Large intestine (tissue), 12 donors: ENCODE measurements at places on chromosomes 16 and 17. TPM values are rescaled to one million over a fixed set of nuclear protein-coding genes. Genes with fewer than 3 reads are reported as not detected.

GRAPL gene
- 3.4 TPM for polyA plus RNA-seq

SERPINF2 gene
- polyA plus RNA-seq = 14.3 TPM

NXPH3 gene
- polyA plus RNA-seq = 0.52 TPM

CRYBA1 gene
- polyA plus RNA-seq = not detected

KRT39 gene
- not detected for polyA plus RNA-seq

GPRC5B gene
- polyA plus RNA-seq = 46.8 TPM

MEIOC gene
- 0.55 TPM for polyA plus RNA-seq

SMIM5 gene
- 19.6 TPM for polyA plus RNA-seq

TBCD gene
- polyA plus RNA-seq = 81.9 TPM

IL21R gene
- 0.39 TPM for polyA plus RNA-seq

GSE1 gene
- 94.9 TPM for polyA plus RNA-seq

ZP2 gene
- 0.27 TPM for polyA plus RNA-seq

TOM1L1 gene
- 107 TPM for polyA plus RNA-seq

PRAC1 gene
- polyA plus RNA-seq = not detected

GRCh38 chr17:30600830-30601494, 123.8 kb downstream of the GOSR1 start:
- DNase-seq = peak; percentile 3

- no peak for DNase-seq
Observed at GRCh38 chr17:80315517-80316182, 55.0 kb downstream of the RNF213 start.

DNA sequence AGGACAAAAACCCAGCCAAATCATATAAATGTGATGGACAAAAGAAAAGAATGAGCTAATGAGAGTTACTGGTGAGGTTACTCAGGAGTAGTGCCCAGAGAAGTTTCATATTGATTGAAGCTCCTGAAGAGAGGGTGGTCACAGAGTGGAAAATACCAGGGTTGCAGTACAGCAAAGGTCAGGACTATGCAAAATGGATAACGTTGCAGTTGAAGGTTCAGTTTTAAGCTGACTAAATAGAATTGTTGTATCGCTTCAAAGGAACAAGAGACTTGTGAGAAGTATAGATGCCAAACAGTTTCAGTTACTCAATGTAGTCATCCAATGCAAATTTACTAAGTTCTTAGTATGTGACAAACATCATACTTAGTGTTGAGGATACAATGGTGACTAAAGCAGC, 47.1 kb downstream of the ABCA8 start:
- DNase-seq = no peak

GRCh38 chr16:47162670-47163420, 19.1 kb upstream of the NETO2 start:
- DNase-seq = no peak

DNA sequence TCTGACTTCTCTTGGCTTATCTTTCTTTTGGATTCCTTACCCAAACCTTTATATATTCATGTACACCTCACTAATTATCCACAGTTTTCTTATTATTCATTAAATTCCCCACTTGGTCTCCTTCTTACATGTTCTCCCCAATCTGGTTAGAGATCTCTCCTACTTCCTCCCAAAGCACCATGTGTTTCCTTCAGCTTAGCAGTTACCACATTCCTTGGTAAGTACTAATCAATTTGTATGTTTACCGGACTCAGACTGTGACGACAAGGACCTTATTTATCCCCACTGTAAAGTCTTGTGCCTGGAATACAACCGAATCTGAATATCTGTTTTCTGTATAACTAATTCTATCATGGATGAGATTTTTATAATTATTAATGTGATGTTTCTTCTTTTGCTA, 389.5 kb downstream of the KCNJ2 start:
- DNase-seq = no peak

- DNase-seq = no peak
Observed at GRCh38 chr16:85785927-85786326, 13.4 kb downstream of the EMC8 start.

DNA sequence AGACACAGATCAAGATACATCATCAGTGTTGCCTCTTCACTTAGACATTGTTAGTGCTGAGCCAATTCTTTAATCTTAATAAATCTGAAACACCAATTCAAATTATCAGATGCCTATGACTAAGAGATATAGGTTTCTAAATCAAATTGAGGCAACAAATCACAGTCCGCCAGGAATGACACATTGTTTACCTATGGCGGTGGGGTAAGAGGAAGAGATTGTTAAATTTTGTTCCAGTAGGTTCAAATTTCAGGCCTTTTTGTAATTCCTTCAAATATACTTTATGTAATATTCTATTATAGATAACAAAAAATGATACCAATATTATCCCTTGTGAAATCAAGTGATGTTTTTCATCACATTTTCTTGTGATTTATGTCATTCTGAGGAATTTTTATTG, 145.9 kb downstream of the CDH8 start:
- no peak for DNase-seq

DNA sequence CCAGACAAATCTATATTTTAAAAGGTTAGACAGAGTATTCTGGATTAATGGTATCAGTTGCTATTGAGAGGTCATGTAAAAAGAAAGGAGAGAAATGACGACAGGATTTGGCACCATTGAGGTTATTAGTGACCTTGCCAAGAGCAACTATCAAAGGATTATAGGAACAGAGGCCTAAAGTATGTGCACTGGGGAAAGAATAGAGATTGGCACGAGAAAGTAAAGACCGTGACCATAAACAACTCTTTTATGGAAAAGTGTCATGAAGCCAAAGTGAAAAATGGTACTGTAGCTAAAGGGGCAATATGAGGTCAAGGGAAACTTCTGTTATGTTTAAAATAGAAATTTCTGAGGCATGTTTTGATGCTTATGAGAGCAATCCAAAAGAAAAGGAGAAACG, 115.2 kb upstream of the KIF2B start:
- no peak for DNase-seq

- no peak for DNase-seq
Observed at GRCh38 chr16:84223456-84223855, 16.4 kb downstream of the KCNG4 start.

- no peak for DNase-seq
Observed at GRCh38 chr16:86214326-86215232, 295.7 kb upstream of the FOXF1 start.

DNA sequence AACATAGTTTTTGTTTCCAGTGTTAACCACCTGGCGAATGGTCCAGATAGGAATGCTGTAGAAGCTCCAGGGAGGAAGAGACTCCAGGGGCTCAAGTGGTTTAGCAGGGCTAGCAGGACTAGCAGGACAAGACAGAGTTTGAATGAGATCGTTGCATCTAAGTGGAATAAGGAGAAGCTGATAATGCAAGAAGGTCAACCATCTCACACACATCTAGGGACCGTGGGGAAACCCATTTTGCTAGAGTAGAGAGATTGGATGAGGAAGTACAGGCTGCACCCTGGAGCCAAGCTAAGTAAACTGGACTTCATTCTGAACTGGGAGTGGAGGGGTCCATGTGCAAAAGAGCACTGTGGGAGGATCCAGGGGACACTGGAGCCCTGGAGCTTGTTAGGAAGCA, 86.1 kb upstream of the HSBP1 start:
- DNase-seq = no peak

DNA sequence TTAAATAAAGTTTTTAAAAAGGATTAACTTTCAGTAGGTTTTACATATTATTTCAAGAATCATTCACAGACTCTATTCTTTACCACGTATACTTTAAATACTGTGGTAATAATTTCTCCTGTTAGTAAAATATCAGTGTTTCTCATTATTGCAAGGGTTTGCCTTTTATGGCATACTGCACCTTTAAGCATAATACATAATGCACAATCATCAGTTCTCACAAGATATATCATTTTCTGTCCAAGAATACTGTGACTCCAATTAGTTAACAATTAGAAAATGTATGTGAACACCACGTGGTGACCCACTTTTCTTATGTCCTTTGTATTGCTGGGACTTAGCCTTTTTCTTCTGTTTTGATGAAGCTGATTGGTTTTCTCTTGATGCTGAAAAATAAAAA, 25.7 kb downstream of the NME2 start:
- DNase-seq = no peak

GRCh38 chr17:82461827-82462524, 3.4 kb downstream of the NARF start:
- DNase-seq = peak; percentile 63

GRCh38 chr17:41308918-41309359, at the start of gene KRTAP16-1:
Gene KRTAP16-1 (minus strand): TSS chr17:41309309. CDS start chr17:41309253, 56 bp downstream.
- DNase-seq = no peak

- DNase-seq = no peak
Observed at GRCh38 chr17:56173026-56173425, 19.8 kb downstream of the ANKFN1 start.

DNA sequence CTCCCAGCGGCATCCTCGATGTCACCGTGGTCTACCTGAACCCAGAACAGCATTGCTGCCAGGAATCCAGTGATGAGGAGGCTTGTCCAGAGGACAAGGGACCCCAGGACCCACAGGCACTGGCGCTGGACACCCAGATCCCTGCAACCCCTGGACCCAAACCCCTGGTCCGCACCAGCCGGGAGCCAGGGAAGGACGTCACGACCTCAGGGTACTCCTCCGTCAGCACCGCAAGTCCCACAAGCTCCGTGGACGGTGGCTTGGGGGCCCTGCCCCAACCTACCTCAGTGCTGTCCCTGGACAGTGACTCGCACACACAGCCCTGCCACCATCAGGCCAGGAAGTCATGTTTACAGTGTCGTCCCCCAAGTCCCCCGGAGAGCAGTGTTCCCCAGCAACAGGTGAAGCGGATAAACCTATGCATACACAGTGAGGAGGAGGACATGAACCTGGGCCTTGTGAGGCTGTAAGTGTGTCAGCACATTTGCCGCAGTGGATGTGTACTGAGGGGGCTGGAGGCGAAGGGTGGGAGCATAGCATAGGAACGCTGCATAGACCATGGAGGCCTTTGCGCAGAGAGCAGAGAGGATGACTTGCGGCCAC, 3.3 kb upstream of the TEDC2 start:
- DNase-seq = no peak

- DNase-seq = no peak
Observed at GRCh38 chr16:70713824-70714223, 28.0 kb upstream of the MTSS2 start.

DNA sequence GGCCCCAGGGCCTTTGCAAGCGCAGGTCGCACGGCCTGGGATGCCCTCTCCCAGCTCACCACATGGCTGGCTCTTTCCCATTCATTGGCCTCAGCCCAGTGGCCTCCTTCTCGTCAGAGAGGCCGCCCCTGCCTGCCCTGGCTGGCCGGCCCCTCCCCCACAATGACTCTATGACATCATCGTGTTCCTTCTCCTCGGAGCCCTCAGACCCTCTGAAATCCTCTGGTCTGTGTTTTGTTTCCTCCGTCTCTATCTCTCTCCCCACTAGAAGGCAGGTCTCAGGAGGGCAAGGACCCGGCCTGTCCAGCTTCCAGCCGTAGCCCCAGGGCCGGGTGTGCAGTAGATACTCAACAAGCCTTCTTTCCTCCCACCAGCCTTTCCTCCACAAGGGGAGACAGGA, 164.8 kb upstream of the FOXF1 start:
- DNase-seq = no peak

DNA sequence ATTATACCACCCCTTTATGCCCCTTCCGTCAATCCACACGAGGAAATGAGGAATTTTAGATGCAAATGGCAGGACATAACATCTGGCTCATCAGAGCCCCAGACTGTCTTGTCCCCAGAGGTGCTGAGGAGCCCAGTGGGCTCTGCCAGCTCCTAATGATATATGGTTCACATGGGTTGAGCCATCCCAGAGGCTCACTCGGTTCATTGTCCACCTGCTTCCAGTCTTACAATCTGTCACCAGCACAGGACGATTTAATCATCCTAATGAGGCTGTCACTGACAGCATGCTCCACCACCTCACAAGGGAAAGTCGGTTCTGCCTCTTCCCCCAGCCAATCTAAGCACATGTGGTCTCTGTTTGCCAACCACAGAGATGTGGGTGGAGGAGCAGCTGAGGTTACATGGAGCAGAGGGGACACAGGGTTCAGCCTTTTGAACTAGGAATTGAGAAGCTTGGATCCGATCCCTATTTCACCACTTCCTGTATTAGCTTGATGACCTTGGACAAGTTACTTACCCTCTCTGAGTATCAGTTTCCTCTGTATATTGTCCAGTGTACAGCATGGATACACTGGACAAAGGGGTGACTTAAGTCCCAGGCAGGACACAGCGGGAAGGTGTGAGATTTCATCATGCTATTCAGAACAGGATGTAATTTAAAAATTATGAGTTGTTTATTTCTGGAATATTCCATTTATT, 27.0 kb upstream of the DHX8 start:
- peak; percentile 36 for DNase-seq

DNA sequence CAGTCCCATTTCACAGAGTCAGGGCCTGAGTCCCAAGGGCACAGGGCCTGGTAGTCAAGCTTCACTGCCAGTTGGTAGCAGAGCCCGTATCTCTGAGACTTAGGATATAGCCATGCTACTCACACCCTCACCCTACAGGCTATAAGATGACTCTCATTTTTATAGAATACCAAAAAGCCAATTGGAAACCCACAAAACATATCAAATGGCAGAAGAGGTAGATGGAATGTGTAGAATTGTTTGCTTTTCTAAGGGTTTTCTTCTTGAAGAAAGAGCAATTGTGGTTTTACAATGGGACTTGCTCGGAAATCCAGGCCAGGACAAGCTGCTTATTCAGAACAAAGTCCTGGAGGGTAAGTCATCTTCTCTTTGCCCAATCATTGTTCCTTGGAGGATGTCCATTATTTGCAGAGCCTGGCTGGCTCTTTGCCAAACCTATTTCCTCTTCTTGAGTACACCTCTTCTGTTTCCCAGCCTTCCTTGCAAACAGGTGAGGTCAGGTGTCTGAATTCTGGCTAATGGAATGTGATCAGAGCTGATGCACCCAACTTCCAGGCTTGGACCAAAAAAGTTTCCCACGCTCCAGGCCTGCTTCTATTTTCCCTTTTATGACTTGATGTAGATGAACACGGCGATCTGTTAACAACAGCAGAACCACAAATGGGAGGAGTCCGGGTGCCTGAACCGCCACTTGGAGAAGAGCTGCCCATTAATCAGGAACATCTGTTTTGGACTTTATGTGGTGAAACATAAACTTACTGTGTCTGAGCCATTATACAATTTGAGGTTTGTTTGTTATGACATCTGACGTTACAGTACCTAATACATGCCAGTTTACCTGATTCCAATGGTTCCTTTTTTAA, 16.9 kb upstream of the CCL22 start:
- DNase-seq = no peak

DNA sequence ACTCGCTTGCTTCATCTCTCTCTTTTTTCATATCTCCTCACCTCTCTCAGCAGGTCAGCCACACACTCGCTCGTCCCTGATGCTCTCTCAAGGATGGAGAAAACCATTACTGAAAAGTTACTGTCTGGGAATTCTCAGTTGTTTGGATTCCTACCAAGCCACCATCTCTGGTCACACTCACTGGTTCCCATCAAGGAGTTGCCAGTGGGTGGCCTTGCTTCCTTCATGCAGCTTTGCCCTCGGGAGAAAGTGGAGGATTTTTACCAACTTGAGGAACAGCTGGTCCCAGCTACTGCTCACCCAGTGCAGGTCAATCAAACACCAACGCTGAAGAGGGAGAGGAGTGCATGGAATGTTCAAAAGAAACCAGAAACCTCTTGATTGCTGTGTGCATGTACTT, 25.3 kb downstream of the MEOX1 start:
- DNase-seq = no peak

- DNase-seq = no peak
Observed at GRCh38 chr16:71258372-71258771, 27.9 kb upstream of the HYDIN start.
